Right renal cortex interstitium (tissue), 3 donors: ENCODE measurements at places on chromosomes 5 and 9. TPM values are rescaled to one million over a fixed set of nuclear protein-coding genes. Genes with fewer than 3 reads are reported as not detected.

The ALDH7A1 gene
- polyA plus RNA-seq, result 165 TPM

The ZNF366 gene
- 4.6 TPM for polyA plus RNA-seq

The RETREG1 gene
- polyA plus RNA-seq, result 48.9 TPM

The DCAF12 gene
- 63.5 TPM for polyA plus RNA-seq

The TXNDC8 gene
- not detected for polyA plus RNA-seq

The F2RL1 gene
- polyA plus RNA-seq, result 41.5 TPM

The ZFR gene
- polyA plus RNA-seq, result 138 TPM

The KIF20A gene
- 44.0 TPM for polyA plus RNA-seq

The PTPDC1 gene
- 9.4 TPM for polyA plus RNA-seq

The PCDHGB4 gene
- polyA plus RNA-seq, result 6.0 TPM

The ECSCR gene
- polyA plus RNA-seq, result 28.9 TPM

The INSL6 gene
- polyA plus RNA-seq, result 0.21 TPM

The ARHGEF28 gene
- polyA plus RNA-seq, result 50.6 TPM

The AGTPBP1 gene
- 28.5 TPM for polyA plus RNA-seq

The OTP gene
- polyA plus RNA-seq, result not detected

GRCh38 chr9:32915802-32916201, 85.6 kb downstream of the APTX start:
- no peak for DNase-seq

GRCh38 chr5:158759283-158759682, 340.4 kb downstream of the EBF1 start:
- DNase-seq, result no peak

- DNase-seq, result no peak
Observed at GRCh38 chr9:136700959-136701667, 11.3 kb upstream of the DIPK1B start.

DNA sequence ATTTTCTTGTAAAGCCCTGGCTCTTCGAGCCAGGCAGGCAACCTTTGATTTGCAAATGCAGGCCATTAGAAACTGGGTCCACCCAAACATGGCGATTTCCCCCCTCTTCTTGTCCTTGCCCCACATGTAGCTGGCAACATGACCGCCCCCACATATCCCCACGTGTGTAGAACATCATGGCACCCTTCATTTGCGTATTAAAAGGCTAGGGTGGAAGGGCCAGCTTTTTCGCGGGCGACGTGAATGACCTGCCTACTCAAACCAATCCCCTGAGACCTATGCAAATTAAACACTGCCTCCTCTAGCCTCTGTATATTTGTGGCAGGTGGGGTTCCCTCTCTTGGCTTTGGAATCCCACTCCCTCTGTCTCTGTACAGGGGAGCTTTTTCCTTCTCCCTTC, 107.0 kb upstream of the CLINT1 start:
- DNase-seq, result no peak

DNA sequence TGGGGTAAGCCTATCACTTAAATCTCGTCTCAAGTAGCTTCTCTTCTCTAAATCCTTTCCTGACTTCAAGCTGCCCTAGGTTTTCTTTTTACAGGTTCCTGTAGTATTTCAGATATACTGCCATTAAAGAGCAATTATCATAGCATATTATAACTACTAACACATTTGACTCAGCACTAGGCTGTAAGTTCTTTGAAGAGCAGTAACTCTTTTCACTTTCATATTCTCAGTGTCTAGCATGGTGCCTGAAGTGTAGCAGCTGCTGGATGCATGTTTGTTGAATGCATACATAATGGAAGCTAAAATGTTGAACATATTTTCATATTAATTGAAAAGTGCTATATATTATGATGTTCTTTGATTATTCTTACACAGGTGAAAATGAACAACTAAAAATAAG, 22.5 kb downstream of the CCDC152 start:
- DNase-seq, result no peak

GRCh38 chr5:80059354-80059980, 24.3 kb downstream of the THBS4 start:
- no peak for DNase-seq

GRCh38 chr5:103346162-103346748, 87.7 kb downstream of the MACIR start:
- no peak for DNase-seq

- DNase-seq, result no peak
Observed at GRCh38 chr5:92795633-92796032, 785.4 kb downstream of the NR2F1-AS1 start.

- DNase-seq, result no peak
Observed at GRCh38 chr5:64144425-64145215, 21.0 kb upstream of the RNF180 start.

DNA sequence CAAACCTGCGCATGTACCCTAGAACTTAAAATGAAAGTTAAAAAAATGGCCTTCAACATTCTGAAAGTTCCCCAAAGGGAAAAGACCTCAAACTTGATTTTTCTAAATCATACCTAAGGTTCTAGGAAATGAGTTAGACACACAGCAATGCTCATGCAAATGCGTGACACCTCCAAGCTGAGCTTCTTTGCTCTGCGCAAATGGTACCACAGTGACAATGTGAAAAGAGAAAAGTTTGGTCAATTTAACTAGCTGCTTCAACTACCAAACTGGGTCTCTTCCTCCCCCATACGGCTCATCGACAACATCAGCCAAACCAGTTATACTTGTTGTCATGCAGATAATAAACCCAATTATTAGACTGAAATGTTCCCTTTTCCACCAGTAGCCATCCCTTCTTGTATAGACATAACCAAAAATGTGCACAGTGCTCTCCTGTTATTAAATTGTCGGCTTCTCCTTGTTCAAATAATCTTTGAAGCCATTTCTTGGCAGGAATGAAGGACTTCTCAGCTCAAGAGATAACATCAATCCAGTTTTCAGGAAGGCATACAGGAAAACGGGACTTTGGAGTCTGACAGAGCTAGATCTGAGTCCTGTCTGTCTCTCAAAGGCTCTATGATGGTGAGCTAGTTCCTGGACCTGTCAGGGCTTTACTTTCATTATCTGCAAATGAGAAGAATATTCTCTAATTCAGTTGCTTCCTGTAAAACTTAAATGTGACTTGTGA, 185.6 kb upstream of the NR3C1 start:
- no peak for DNase-seq

DNA sequence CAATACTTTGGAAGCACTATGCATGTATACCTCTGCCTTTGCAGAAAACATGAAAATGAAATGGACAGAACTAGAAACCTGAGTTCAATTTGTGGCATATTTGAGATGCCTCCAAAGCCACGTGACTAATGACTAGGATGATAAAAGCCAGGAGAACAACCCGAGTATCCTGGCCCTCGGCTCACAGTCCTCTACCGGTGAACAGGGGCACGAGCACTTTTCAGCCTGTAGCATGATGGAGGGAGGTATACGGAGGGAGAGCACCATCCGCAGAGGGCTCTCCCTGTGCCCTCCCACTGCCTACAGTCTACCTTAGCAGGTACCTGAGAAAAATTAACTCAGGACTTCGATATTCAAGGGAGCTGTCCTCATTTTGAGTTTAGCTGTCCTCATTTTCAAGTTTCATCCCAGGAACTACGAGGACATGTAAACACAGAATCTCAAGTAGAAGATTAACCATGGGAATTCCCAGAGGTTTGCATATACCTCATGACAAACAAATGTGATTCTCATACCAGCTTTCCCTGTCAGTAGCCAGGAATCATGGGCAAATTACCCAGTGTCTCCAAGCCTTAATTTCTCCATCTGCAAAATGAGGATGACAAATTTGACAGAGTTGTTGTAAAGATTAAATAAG, 249.3 kb downstream of the DNAH5 start:
- no peak for DNase-seq

DNA sequence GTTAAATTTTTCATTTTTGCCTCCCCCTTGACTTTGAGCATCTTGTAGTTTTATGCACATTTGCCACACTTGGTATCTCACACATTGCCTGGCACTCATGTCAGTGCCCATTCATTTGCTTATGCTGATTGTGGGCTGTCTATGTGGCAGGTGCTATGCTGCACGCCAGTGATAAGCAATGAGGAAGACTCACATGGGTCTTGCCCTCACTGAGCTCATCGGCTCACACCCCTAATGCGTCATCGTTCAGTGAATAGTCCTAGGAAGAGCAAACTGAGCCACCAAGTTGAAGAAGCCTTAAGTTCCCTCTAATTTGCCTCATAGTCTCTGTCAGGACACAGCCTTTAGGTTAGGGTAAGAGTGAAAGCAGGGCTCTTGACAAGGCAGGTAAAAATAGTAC, 209.4 kb upstream of the IL12B start:
- no peak for DNase-seq

DNA sequence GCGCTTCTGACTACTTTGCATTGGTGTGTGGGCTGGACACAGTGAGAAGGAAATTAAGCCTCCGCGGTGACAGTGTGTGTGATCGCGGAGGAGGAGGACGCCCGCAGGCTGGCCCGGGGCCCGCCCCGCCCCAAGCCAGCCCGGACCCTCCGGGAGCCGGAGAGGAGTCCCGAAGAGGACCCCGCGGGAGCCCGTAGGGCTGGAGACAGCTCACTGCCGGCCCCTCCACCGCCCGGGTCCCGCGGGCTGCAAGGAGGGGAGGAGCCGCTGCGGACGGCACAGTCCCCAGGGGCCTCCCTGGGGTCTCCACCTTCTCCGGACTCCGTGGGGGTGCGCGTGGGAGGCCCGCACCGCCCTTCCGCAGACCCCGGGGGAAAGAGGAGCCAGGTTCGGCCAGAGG, 146.4 kb upstream of the ERCC6L2 start:
- no peak for DNase-seq

DNA sequence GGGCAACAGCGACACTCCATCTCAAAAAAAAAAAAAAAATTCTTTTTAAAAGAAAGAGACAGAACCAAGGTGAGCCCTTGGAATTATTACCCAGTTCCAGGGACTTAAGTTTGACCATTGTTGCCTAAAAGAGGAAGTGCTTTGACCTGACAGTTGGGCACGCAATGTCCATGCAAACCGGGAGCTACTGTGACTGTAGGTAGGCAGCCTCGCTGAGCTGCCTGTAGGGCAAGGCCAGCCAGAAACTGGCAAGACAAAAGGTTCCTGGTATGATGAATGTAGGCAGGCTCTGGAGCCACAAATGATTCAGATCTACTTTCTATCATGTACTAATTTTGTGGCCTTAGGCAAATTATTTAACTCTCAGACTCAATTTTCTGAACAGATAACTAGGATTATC, 334.8 kb upstream of the ZNF462 start:
- DNase-seq, result no peak

DNA sequence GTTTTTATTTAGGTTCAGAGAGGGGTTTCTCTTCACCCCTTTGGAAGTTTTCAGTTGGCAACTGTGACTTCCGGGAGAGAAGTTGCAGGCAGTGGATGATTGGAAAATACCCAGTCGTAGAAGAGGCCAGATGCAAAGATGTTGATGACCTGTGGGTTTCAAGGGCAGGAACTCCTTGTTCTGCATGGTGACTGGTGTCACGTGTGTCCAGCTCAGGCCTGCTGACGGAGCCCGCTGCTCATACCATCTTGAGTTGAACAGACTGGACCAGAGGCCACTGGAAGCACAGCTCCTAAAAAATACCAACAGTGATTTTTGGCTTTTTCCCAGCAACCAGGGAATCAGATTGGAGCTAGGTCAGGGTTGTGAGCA, 243.9 kb upstream of the KLF4 start:
- no peak for DNase-seq

GRCh38 chr9:96663506-96664120, 8.5 kb upstream of the PRXL2C start:
- DNase-seq, result no peak

DNA sequence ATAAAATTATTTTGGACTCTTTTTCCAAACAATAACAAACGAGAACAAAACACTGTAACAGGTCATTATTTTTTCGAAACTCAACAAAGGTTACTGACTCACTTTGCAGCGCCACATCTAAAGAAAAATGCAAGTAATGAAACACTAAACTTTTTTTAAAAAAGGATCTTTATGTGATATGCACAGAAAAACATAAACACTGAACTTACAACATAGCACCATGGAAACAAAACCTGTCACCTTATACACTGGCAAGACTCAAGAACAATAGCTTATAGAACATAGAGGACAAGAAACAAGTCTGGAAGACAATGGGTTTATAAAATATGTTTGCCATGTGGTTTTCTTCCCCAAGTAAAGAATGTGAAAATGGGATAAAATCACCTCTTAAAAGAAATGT, 85.2 kb downstream of the AUH start:
- DNase-seq, result no peak

DNA sequence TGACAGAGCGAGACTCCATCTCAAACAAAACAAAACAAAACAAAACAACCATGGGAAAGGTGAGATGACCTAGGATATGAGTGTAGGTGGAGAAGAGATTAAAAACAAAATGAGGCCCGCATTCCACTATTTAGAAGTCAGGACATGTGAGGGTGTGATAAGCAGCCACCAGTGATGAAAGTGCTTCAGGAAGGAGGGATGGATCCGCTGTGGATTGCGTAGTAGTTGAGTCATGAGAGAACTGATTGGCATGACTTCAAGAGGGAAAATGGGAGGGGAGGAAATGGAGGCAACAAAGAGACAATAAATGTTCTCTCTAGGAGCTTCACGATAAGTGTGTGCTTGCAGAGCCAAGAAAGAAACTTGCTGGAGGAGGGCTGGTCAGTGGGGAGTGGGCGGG, 367.6 kb downstream of the ARL15 start:
- no peak for DNase-seq

- no peak for DNase-seq
Observed at GRCh38 chr9:114746591-114747346, 59.1 kb downstream of the TNFSF15 start.

GRCh38 chr9:114888607-114889006, 41.8 kb downstream of the TNFSF8 start:
- DNase-seq, result no peak

DNA sequence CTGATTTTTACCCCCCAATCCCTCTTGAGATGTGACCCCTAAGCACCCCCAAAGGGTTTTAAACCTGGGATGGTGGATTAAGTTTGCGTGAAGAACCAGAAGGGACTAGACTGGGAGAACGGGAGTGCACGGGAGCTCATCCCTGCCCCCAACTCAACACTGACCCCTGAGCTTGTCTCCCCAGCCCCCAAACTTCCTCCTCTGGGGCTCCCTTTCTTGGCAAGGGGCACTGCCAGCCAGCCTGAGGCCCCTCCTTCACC, 5.0 kb upstream of the SET start:
- no peak for DNase-seq

GRCh38 chr9:110143485-110143884, 64.5 kb downstream of the C9orf152 start:
- no peak for DNase-seq

DNA sequence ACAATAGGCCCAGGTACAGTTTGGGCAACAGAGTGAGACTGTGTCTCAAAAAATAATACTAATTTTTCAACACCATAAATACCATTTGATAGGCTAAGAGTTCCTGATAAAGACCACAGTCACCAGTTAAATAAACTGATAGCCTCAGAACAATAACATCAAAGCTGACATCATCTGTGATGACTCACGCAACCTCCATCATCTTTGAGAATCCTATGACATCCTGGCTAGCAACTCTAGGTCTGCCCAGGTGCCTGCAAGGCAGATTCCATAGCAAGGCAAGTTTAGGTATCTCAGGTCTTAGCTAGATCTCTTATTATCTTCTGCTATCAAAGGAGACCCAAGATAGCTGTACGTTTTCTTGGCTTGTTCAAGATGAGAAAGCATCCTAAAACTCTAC, 30.5 kb upstream of the UBAP2 start:
- DNase-seq, result no peak
